ENCODE measurements at places on chromosomes 7 and 10.

DNA sequence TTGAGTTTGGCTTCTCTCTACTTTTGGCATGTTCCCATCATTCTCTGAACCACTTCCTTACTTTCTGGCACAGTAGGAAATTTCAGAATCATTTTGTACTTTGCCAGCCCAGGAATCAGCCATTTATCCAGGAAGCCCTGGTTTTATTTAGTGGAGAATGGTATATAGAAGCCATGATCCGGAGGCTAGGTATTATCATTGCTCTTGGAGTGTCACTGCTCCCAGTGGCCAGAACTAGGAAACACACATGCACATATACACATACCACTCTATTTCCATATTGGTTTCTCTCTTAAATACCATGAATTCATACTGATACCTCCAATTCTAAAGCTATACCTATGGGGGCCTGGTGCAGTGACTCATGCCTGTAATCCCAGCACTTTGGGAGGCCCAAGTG, 36.3 kb downstream of the SUFU start:
- no peak overlapping the region for H3K27ac ChIP-seq
- H3K4me1 ChIP-seq = no peaks in the 10 kb centered on the region
- no peaks in the 10 kb centered on the region for H3K36me3 ChIP-seq
- H3K4me3 ChIP-seq = no peak overlapping the region
- no peaks in the 10 kb centered on the region for H3K27me3 ChIP-seq

- no peak overlapping the region for H3K27ac ChIP-seq
- no peak for DNase-seq
- no peaks in the 10 kb centered on the region for H3K27me3 ChIP-seq
- no peaks in the 10 kb centered on the region for H3K36me3 ChIP-seq
These were observed 547.5 kb upstream of the FOXK1 start for GRCh38 chr7:4134631-4135030.

DNA sequence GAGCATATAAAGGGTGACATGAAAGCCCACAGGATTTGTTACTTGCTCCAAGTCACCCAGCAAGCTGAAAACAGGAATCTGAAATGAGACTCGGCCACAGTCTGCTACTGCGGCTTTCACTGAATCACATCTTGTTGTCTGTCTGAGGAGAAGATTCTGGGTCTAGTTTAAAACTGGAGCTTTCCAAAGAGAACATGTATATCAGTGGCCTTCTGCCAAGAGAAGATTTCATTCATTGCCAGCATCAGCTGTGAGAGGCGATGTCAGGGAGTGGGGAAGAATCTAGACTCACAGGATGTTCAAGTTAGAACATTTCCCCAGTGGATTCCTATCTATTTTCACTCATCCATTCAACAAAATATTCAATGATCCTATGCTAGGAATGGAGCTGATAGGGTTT, 122.8 kb downstream of the GALNT17 start:
- peak overlapping the region; percentile 96 for H3K27ac ChIP-seq
- no peaks in the 10 kb centered on the region for H3K27me3 ChIP-seq
- no peak for DNase-seq

- no peaks in the 10 kb centered on the region for H3K27me3 ChIP-seq
- no peaks in the 10 kb centered on the region for H3K36me3 ChIP-seq
- H3K27ac ChIP-seq = no peak overlapping the region
- no peak overlapping the region for H3K4me3 ChIP-seq
These were observed 86.2 kb upstream of the ANLN start for GRCh38 chr7:36303202-36304098.

DNA sequence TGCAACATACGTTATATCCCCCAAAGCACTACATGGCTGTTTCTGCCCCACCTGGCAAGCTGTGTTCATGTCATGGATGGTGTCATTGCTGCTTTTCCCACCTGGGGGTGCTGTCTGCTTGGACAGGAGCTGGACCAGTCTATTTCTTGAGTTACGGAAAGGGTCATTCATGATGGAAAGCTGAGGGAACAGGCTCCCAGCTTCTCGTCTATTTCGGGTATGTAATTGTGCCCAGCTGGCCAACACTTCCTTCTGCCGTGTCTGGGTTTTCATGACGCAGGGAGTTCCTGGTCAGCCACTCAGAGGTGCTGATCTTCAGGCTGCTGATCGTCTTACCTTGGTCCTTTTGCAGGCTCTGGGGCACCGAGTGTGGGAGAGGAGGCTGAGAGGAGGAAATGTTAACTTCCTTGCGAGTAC, 8.6 kb downstream of the BTBD16 start:
- no peaks in the 10 kb centered on the region for H3K36me3 ChIP-seq
- peak; percentile 83 for DNase-seq
- no peak overlapping the region for H3K27ac ChIP-seq
- no peak overlapping the region for H3K4me3 ChIP-seq
- H3K4me1 ChIP-seq = no peaks in the 10 kb centered on the region

DNA sequence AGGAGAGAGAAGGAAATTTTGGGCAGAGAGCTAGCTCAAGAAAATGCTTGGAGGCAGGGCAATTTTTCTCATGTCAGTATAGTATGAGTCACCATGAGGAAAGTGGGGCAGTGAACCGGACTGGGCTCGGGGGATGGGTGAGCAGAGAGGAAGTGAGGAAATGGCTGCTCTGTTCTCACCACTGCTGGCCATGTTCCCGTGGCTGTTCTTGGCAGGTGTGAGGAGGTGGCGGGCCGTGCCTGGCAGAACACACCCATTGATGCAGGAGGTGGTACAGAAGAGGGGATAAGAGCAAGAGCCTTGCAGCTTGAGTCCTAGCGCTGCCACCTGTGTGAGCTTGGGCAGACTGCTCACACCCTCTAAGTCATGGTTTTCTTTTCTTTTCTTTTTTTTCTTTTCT, 304.4 kb upstream of the LYZL1 start:
- DNase-seq = no peak
- no peaks in the 10 kb centered on the region for H3K27me3 ChIP-seq
- no peak overlapping the region for H3K27ac ChIP-seq
- no peaks in the 10 kb centered on the region for H3K4me1 ChIP-seq
- H3K36me3 ChIP-seq = no peaks in the 10 kb centered on the region

- H3K4me1 ChIP-seq = peaks cover 13% of the 10 kb centered on the region
- H3K27me3 ChIP-seq = peaks cover 27% of the 10 kb centered on the region
- no peak for DNase-seq
- H3K4me3 ChIP-seq = peak overlapping the region; percentile 80
These were observed 2.0 kb downstream of the LCOR start for GRCh38 chr10:96834120-96834519.

DNA sequence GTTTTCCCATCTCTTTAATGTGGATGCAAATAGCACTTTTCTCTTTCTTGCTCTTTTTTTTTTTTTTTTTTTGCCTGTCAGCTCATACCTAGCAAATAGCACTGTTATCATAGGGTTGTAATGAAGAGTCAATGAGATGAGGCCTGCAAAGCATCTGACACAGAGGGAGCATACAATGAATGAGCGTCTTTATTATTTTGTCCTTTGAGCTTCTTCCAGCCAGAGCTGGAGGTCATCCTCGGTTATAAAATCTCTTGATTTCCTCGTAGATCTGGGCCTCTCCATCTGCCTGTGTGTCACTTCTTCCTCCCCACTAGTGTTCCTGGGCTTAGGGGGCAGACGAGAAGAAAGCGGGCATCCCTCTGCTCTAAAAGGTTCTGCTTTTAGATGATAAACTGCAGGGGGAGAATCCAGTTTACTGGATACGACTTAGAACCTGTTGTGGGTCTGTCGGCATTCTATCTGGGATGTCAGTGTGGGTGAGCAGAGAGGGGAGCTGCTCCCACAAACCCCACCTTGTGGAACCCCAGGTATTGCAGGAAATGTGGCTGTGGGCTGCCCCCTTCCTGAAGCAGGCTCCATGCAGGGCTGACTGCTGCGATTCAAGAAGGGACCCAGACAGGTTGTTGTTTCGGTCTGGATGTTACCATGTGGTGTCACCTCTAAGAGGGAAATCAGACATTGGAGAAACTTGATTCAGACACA, 135.8 kb upstream of the GPR26 start:
- H3K4me1 ChIP-seq = peaks cover 6% of the 10 kb centered on the region
- no peaks in the 10 kb centered on the region for H3K36me3 ChIP-seq
- no peaks in the 10 kb centered on the region for H3K27me3 ChIP-seq

DNA sequence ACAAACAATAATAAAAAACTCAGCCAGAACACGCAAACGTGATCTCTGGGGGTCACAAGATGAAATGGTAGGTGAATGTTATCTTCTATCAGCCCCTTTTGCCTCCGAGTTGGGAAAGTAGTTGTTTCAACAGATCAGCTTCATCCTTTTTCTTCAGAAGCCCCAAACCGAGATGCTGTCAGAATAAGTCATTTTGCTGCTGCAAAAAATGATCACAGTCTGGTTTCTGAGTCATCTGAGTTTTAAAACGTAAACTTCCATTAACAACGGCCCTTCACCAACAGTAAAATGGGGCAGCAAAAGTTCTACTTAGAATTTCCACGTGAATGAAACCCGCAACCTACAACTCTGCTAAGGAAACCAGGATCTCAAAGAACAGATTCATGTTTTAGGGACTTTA, 44.9 kb downstream of the JCAD start:
- no peaks in the 10 kb centered on the region for H3K36me3 ChIP-seq
- H3K4me3 ChIP-seq = no peak overlapping the region
- no peaks in the 10 kb centered on the region for H3K4me1 ChIP-seq
- H3K27ac ChIP-seq = no peak overlapping the region
- no peak for DNase-seq
- no peaks in the 10 kb centered on the region for H3K27me3 ChIP-seq

GRCh38 chr7:1709900-1710299, 39.8 kb downstream of the ELFN1 start:
- no peak overlapping the region for H3K4me3 ChIP-seq
- DNase-seq = no peak
- H3K36me3 ChIP-seq = peaks cover 3% of the 10 kb centered on the region
- peaks cover 25% of the 10 kb centered on the region for H3K4me1 ChIP-seq
